ENCODE measurements at places on chromosomes 5 and 9.

DNA sequence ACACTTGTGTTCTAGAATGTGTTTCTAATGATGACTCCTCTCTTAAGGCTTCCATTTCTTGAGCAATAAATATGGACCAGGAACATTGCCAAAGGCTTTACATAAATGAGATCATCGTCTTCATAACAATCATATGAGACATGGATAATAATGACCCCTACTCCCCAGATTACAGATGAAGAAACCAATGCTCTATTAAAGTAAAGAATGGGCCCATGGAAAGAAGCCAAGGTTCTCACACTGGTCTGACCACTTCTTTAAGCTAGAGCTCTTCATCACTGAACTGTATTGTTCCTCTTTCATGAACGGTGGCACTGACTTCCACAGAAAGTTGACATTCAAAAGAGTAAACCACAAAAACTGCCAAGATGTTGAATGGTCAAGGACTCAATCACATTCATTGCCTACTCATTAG is 65.3 kb downstream of the MARCHF3 start:
- no peak for DNase-seq

- DNase-seq: no peak
Observed at GRCh38 chr5:80622756-80623155, 31.7 kb upstream of the MSH3 start.

- no peak for DNase-seq
Observed at GRCh38 chr9:124558777-124559470, 51.7 kb upstream of the NR5A1 start.

DNA sequence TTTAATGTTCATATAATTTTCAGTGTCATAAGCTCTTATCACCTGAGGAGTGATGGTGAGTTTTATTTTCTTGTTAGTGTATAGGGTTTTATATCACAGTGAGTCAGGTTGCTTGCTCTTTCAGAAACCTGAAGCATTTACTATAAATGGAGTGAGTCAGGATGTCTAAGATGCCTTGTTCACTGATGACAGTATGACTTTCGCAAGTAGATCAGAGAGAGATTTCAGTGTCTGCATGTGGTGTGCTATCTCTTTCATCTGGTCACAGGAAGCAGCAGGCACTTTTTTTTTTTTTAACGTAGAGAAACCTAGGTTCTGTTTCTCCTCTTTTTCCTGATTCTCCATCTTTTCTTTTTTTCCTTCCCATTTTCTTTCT is 237.1 kb downstream of the DMRTA1 start:
- no peak for DNase-seq

DNA sequence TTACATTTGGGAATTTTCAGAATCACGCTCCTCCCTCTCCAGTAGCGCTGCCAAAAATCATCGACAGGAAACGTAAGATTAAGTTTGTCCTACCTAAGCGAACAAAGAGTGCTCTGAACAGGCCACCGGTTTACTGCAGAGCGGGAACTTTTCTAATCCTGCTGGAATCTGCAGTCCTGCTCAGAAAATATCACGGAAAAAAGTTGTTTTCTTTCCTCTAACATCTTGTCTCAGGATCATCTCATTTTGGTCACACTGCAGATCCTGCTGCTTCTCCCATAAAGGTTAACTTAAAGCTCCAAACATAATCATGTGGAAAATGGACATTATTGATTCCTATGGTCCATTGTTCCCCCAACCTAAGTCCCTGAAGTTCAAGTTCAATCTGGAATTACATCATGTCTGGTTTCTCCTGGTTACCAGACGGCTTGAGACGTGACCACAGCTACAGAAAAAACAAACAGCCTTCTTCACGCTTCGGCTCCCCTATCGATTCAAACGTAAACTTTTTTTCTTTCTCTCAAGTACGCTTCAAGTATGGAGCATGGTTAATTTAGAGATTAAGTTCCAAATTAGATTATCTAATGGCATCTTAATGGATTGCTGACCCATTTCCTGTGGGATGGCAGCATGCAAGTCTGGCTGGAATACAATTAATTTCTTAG is 217.6 kb downstream of the NFIB start:
- no peak for DNase-seq

- no peak for DNase-seq
Observed at GRCh38 chr9:19431361-19432171, 22.8 kb downstream of the ACER2 start.
